A375 (cell line): ENCODE measurements at places on chromosomes 7 and 10. TPM values are rescaled to one million over a fixed set of nuclear protein-coding genes. Genes with fewer than 3 reads are reported as not detected.

NRG3 gene
- total RNA-seq: 0.08 and 0.16 TPM in 2 replicates

CPVL gene
- 12.3 and 13.3 TPM in 2 replicates for total RNA-seq

UBE2H gene
- 60.0 and 75.8 TPM in 2 replicates for total RNA-seq

LIPA gene
- total RNA-seq: 10.8 and 14.0 TPM in 2 replicates

GSAP gene
- total RNA-seq: 5.9 and 6.1 TPM in 2 replicates

BICC1 gene
- 2.9 TPM in 2 replicates for total RNA-seq

SPDYE2B gene
- not detected in 2 replicates for total RNA-seq

HPS1 gene
- 30.6 and 37.5 TPM in 2 replicates for total RNA-seq

JCAD gene
- total RNA-seq: under 0.01 and 0.15 TPM in 2 replicates

SHLD2 gene
- 26.0 and 28.5 TPM in 2 replicates for total RNA-seq

ASB15 gene
- total RNA-seq: not detected in 2 replicates

INSYN2A gene
- not detected in 2 replicates for total RNA-seq

RRP12 gene
- 130 and 131 TPM in 2 replicates for total RNA-seq

IDI2 gene
- total RNA-seq: not detected in 2 replicates

PLAU gene
- total RNA-seq: 0.90 and 1.5 TPM in 2 replicates

SLC18A2 gene
- total RNA-seq: not detected in 2 replicates

LEP gene
- total RNA-seq: not detected in 2 replicates

NXPH1 gene
- total RNA-seq: not detected in 2 replicates

PTN gene
- total RNA-seq: 5.5 and 6.4 TPM in 2 replicates

HELLS gene
- total RNA-seq: 135 and 139 TPM in 2 replicates

PIP4K2A gene
- total RNA-seq: 29.9 and 30.3 TPM in 2 replicates

ASAH2 gene
- 4.0 and 4.9 TPM in 2 replicates for total RNA-seq

NFKB2 gene
- 61.8 and 73.7 TPM in 2 replicates for total RNA-seq

STARD3NL gene
- 38.6 and 41.2 TPM in 2 replicates for total RNA-seq

ELMO1 gene
- total RNA-seq: 27.4 and 31.5 TPM in 2 replicates

SFRP5 gene
- 0.05 and 0.94 TPM in 2 replicates for total RNA-seq

STRIP2 gene
- 5.1 and 7.6 TPM in 2 replicates for total RNA-seq

C10orf90 gene
- total RNA-seq: 22.0 and 22.6 TPM in 2 replicates

SEC31B gene
- total RNA-seq: 4.3 and 4.7 TPM in 2 replicates
